ENCODE measurements at places on chromosomes 13 and 19.

DNA sequence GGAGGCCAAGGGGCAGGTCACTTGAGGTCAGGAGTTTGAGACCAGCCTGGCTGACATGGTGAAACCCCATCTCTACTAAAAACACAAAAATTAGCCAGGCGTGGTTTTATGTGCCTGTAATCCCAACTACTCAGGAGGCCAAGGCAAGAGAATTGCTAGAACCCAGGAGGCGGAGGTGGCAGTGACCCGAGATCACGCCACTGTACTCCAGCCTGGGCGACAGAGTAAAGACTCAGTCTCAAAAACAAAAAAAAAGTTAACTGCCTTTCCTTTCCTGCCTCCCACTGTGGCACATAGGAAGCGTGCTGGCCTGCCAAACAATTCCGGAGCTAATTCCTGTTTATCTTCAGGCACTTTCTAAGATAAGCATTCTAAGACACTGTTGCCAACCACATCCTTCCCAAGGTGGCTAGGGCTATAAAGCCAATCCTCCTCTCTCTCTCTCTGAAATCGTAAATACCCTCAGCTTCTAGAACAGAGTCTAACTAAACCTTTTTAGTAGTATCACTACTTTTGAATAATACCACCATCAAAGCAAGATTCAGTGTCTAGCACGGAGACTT is 21.6 kb downstream of the SLC25A30 start:
- no peak for DNase-seq

DNA sequence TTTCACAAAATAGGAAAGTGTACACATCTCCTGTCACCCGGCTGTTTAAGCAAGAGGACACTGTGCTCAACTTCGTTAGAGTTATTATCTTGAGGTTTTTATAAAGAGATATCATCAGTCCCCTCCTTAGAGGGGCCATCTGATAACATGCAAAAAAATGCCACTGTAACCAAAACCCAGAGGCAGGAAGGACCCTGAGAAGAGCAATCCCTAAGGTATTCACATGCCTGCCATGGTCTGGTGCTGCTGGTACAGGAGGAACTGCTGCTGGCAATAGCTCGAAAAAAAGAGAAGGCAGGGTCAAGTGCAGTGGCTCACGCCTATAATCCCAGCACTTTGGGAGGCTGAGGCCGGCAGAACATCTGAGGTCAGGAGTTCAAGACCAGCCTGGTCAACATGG is 12.8 kb upstream of the CEACAM3 start:
- no peak for DNase-seq

DNA sequence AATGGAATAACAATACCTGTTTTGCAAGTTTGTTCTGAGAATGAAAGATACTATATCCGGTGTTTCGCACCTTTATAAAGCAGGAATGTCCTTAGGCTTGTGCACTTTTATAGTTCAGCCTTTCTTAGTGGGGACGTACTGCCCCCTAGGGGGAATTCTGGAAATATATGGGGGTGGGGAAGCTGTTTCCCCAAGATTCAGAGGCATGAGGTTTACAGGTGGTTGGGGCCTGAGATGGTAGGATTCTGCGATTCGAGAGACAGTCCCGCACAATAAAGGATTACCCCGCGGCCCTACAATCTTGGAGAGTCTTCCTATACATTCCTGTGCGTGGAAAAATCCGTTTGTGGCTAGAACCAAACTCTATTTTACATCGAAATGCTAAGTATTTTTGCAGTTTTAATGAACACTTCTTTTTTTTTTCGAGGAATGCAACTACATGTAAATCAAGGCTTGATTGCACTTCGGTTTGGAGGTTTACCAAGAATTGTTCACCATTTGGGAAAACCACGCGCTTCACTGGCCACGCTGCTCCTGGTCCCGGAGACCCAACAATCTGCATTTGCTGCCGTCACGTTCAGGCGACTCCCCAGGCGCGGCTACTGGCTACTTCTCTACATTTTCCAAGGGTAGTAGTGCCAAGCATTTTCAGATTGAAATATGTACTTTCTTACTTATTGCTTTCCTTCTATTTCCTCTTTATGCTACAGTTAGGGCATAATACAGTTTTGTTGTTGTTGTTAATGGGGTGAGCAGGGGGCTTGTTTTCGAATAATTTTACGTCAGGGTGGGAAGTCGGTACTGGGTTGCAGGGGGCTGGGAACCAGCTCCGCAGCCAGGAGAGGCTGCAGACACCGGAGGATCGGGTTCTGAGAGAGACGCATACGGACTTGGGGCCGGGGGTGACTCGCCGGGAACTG is 830 bp downstream of the NEK5 start:
- DNase-seq: peak; percentile 50

DNA sequence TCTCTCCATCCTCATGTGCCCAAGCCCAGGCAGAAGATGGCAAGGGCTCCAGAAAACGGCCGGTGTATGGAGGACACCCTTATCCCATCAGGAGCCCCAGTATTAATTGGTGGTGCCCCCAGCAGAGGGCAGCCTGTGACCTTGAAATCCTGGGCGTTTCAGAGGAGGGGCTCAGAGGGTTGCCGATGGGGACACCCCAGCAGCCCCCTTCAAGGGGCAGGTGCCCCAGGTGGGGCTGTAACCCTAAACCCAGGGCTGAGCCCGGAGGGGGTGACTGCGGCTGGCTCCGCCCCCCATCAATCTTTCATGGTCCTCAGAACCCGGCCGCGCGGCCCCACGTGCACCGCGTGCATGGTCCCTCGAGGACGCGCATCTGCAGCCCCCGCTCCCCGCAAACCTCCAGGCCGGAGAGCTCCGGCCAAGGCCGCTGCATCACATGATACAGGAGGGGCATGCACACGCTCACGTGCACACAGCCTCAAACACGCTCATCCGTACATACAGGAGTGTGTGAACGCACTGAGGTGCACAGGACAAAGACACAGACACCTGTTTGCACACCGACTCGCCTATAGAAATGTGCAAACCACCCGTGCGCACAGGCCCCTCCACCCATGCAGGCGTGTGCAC is 949 bp downstream of the RAB3A start:
- no peak for DNase-seq

DNA sequence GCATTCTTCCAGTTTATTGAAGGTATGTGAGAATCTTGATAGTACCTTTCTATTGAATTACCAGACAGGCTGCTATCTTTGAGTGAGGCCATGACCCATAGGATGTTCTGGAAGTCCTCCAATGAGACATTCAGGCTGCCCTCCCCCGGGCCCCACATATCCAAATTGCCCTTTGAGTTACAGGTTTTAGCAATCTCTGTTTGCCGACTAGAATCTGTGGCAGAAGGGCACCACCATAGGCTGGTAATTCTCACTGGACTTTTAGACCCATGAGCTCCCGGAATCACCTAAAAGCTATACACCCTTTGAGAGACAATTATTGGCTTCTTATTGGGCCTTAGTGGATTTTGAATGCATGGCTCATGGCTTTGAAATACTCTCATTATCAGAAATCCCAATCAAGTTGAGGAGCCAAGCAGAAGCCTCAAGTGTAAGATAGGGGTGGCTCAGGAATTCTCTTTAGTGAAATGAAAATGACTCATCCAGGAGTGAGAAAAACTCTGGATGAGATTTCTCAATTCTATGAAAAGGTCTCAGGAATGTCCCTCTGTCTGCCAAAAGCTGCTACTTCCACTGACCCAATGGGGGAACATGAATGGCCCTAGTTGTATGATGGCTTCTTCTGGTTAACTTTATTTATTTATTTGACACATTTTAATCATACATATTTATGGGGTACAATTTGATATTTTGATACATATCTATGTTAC is 172.1 kb upstream of the CSNK1A1L start:
- DNase-seq: no peak

DNA sequence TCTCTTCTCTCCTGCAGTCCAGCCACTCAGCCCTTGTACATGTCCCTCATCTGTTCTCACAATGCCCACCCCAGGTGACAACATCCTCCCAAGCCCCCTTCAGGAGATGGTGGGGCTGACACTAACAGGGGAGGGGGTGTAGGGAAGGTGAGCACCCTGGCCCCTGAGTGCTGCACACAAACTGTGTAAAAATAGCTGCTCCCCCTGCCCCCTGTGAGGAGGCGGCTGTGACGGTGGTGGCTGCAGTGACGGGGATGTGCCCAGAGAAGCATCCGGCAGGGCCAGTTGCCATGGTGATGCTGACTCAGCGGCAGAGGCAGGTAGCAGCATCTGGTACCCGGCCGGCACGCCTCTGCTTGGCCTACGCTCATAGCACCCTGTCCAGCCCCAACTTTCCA is 13.0 kb upstream of the JUND start:
- peak; percentile 88 for DNase-seq

DNA sequence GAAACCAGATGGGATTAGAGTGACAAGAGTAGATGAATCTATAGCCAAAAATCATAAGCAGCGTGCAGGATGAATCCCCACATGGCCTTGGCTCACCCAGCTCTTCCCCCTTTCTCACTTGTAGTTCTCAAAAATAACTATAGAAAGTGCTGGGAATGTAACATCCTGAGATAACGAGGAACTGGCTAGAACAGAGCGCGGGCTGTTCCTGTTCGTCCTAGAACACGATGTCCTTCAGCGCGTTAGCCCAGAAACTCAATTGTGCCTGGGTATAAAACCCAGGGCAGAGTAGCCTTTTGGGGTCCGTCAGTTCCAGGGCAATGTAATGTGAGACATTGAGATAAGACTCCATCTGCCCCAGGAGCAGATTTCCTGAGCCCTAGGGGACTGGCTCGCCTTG is 326.2 kb downstream of the TSHZ3 start:
- no peak for DNase-seq

GRCh38 chr13:19860884-19861655 is 2.4 kb downstream of the ZMYM5 start:
- no peak for DNase-seq

- peak; percentile 80 for DNase-seq
These were observed at the start of gene WIZ for GRCh38 chr19:15449620-15450527. TSS of gene WIZ (minus strand) at chr19:15449956. CDS start at chr19:15448307, 1,649 bp downstream.

- DNase-seq: no peak
These were observed 138.2 kb downstream of the PIBF1 start for GRCh38 chr13:72920097-72920496.

DNA sequence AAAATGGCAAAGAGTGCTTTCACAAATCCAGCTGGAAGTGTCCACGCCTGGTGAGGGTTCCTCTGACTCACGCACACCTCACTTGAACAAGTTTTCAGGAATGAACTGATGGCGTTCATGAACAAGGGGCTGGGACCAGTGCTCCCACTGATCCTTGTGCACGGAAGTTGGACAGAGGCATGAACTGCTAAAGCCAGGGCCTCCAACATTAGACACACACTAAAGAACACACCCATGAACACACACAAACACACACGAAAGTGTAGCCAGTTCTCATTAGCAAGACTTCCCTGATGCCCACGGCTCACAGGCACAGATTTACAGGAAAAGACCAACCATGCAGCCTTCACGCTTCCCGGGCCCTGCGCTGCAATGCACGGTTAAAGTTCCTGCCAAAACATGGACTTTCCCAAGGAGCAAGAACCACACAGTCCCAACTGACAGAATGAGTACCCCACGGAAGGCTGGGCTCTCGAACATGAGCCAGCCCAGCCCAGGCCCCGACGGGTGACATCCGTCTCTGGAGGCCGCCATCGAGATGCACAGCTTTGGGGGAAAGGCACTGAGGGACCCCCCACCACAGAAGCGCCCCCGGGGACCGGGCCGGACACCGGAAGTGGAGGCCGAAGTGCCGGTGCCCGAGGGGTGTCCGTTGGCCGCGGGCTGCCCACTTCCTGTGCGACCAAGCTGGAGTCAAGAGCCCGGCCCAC is 808 bp downstream of the DNMT1 start:
- no peak for DNase-seq

- no peak for DNase-seq
These were observed 3.9 kb downstream of the RBM26 start for GRCh38 chr13:79402074-79402635.

GRCh38 chr13:20828539-20829364 is 55.0 kb upstream of the EEF1AKMT1 start:
- DNase-seq: no peak

DNA sequence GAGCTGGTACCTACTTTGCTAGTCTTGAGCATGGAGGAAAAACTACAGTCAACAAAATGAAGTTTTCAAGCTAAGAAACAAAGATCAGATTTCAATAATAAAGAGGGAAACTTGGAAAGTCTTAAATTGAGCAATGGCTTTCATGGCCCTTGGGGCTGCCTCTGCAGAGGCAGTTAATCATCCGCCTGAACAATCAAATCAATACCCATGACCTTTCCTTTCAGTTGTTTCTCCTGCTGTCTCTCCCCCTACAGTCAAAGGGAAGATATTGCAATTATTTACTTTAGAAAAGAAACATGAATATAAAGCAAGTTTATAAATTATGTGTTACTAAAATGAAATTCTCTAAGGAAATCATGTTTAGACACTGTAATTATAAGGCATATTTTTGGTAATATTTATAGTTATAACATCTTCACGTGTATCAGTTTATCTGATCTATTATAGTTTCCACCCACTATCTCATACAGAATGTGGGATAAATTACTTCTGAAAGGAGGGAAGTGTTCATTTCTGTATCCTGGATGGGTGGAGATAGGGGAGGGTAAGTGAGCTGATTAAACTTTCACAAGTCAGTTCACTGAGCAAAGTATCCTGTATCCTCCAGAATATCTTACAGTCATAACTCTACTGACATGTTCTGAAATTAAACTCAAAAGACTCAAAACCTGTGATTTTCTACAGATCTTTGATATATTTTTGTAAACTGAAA is 72.4 kb upstream of the TSC22D1 start:
- no peak for DNase-seq

GRCh38 chr19:23287620-23288019 is 37.4 kb upstream of the ZNF724 start:
- DNase-seq: no peak
